Frontal cortex (tissue), 4 donors: ENCODE measurements at places on chromosomes 5 and 9. TPM values are rescaled to one million over a fixed set of nuclear protein-coding genes. Genes with fewer than 3 reads are reported as not detected.

GRCh38 chr9:86907346-86907745 lies 40.0 kb downstream of the GAS1 start:
- no peak for DNase-seq

DNA sequence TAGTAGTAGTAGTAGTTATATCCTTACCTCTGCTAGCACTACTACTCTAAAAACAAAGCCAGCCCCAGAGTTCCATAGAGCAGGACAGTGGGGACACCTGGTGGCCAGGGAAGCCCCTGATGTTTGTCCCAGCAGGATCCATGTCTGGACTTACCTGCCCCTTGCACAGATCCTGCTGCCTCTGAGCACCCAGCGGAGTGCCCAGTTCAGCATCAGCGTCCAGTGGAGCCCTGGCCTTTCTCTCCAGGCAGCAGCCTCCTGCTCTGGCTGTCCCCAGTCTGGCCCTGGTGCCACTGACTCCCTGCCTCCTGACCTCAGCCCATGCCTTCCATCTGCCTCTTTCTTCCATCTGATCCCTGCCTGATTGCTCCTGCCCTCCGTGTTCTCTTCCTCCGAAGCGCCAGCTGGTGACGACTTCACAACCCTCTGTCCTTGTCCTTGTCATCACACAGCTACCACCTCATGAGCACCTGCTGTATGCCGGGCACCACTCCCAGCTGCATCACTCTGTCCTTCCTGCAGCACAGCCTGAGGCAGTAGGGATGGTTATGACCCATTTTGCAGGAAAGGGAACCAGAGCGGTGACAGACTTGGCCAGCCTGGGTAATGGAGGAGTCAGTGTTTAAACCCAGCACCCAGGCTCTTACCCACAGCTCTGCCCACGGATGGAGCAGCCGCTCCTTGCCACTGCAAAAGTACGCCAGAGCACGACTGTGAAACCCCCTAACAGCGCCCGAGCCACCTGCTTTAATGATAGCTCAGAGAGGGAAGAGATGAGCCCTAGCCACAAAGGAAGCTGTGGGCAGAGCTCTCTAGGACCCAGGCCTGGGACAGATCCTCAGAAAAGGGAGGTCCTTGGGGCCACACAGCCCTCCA lies 11.5 kb downstream of the SARDH start:
- peak; percentile 46 for DNase-seq

DNA sequence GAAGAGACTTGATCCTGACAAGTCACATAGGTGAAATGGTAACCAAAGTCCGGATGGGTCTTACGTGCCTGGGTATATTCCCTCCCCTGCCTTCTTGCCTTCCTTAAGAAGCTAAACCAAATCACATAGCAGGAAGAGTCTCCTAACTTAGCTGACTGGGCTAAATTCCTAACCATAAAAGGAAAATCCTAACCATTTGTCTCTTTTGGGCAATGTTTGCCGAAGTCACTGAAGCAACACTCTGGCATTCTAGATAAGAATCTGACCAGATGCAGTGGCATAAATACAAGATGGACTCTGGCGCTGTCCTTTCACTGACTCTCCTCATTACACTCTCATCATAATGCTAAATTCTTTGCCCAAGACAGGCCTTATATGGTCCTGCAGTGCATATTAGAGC lies 625.5 kb upstream of the RORB start:
- DNase-seq: no peak

DNA sequence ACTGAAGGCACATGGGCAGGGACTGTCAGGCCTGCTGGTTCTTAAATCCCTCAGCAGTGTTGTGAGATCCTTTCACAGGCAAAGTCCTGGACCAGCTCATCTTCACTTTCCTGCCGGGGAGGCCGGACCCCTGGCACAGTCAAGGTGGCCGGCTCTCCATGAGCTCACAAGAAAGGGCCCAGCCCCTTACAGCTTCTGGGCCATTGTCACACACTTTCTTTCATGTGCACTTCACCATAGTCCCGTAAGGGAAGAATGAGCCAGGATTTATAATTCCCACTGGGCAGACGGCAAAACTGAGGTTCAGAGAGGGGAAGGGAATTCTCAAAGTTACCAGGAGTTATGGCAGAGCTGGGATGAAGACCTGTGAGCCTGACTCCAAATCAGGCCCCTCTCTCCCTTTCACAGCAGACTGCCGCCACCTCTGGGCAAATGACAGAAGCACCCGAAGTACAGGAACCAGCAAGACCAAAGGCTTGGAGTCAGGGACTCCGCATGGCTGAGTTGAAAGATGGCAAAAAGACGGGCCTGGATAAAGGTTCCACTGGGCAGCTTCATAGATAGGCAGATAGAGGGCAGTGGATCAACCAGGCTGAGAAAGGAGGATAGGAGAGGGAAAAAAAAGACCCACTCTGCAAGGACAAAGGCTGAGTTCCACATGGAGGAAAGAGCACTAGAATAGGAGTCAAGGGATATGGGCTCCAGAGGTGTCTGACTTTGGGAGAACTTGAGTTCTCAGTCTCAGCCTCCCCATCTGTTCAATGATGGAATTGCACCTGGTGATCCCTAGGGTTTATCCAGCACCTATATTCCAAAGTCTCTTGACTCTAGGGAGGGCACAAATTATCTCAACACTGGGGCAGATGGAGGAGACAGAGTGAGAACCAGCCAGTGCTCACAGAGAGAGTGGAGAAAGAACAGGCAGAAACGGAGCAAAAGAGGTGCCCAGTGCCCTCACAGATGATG lies 128.7 kb downstream of the PAX5 start:
- no peak for DNase-seq

DNA sequence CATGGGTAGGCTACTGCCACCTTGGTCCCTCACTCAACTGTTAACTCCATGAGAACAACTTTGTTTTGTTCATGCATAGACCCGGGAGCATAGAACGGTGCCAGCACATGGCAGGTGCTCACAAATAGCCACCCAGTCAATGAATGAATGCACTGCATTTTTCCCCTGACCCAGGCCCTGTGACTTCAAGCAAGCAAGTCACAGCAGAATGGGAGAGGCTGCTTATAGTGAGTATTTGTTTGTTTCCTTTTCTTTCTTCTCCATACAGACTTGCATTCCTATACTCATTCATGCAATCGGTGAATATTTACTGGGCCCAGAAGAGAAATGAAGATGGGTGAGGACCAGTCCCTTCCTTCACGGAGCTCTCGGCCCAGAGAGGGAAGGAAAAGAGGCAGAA lies 62.0 kb downstream of the SHB start:
- DNase-seq: no peak

The NR2F1-AS1 gene
- 60.7 TPM for total RNA-seq

The PCDHB9 gene
- 4.9 TPM for total RNA-seq

The SKP1 gene
- total RNA-seq: 139 TPM

The C5orf52 gene
- total RNA-seq: not detected

The DMRT3 gene
- total RNA-seq: not detected

The LMBRD2 gene
- total RNA-seq: 77.9 TPM

The TAF11L2 gene
- not detected for total RNA-seq
